ENCODE measurements at places on chromosomes 7 and 10.

DNA sequence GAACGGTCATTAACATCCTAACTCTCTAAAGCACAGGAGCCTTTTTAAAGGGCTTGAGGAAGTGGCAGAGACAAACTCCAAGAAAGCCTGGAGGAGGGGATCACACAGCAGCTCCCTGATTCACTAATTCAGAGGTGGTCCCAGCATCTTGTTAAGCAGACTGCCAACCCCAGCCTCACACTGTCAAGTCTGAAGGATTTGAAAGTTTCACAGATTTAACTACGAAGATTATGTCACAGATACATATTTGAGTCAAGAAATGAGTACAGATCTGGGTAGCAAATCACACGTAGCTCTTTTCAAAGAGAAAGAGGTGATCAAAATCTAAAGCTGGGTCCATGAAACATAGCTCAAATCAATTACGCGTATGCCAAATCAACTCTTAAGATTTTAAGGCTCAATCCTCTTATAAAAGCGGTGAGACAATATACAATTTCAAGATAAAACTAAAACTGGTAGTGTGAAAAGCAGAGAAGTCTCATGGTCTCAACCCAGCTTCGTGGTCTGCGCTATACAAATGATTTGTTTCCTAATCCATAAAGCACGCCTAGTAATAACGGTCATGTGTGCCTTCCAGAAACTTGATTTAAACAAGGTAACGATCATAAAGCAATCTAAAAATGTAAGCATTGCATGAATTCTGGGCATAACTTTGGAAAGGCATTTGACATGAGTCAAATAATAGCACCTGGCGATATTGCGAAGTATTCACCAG, 229.9 kb upstream of the MKLN1 start:
- no peak for DNase-seq

DNA sequence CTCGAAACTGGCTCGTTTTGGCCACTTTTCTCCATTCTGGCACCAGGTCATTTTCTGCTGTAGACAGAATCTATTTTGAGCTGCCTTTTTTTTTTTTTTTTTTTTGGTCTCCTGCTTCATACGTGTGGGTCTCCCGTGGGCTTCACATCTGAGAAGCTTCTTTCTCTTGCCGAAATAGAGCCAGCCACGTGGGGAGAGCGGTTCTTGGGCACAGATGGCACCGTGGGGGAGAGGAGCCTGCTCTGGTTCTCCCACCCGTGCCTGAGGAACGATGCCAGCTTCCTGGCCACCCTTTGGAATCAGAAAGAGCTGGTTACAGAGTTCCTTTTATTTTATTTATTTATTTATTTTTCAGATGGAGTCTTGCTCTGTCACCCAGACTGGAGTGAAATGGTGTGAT, 48.7 kb upstream of the OCM2 start:
- no peak for DNase-seq

DNA sequence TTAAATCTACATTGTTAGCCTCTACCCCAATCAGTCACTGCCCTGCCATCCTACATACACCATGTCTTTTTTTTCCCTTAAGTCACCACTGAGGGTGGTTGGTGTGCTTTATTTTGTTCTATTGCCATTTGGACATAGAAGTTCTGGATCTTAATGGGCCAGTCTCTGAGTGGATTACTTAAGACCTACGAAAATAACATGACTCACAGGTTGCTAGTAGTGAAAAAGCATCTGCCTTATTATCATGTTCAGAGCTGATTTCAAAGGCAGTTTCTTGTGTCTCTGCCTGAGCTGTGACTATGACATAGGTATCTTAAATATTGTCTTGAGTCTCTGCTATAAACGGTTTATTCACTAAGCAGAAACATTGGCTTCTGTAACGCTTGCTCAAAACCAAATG, 410.8 kb downstream of the MDFIC start:
- no peak for DNase-seq

DNA sequence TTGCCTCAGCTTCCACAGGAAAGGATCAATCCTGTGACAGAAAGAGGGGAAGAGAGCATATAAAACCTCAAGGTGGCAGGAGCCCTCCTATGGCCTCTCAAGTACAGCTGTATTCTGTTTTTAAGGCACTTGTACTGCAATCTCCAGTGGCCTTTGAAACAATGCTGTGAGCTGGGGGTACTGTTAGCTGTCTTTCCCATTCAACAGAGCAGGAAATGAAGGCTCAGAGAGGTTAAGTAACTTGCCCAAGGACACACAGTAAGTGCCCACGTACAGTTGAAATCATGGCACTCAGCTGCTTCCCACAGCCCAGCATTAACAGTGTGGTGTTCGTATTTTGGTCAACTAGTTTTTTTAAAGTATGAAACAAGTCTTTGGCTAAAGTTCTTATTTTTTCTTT, 34.0 kb downstream of the DUSP5 start:
- no peak for DNase-seq

- no peak for DNase-seq
Observed at GRCh38 chr7:131139462-131139861, 188.2 kb upstream of the MKLN1 start.

Data from GM18507 (cell line).